Endodermal cell (in vitro differentiated cells): ENCODE measurements at places on chromosomes 5 and 9. TPM values are rescaled to one million over a fixed set of nuclear protein-coding genes. Genes with fewer than 3 reads are reported as not detected.

The PPP3R2 gene
- not detected in 2 replicates for total RNA-seq

The FCN2 gene
- total RNA-seq, result not detected in 2 replicates

The IPPK gene
- 6.0 to 9.3 TPM (median 8.4 TPM) in 3 replicates for total RNA-seq

The CDKN2B gene
- 4.5 and 7.0 TPM in 2 replicates for total RNA-seq

The SPATA31D1 gene
- total RNA-seq, result not detected in 3 replicates

The SEMA5A gene
- 69.4 to 93.3 TPM (median 77.8 TPM) in 3 replicates for total RNA-seq

The NMUR2 gene
- not detected in 3 replicates for total RNA-seq

The GPR150 gene
- total RNA-seq, result 0.13 TPM in 1 of 2 replicates, not detected in the other

The SLC2A8 gene
- total RNA-seq, result 38.2 and 40.3 TPM in 2 replicates

The OXCT1 gene
- total RNA-seq, result 18.6 to 27.0 TPM (median 25.1 TPM) in 3 replicates

The SLC25A2 gene
- 0.55 TPM in 1 of 3 replicates, not detected in the others for total RNA-seq

The ADAMTS6 gene
- total RNA-seq, result 2.8 and 3.4 TPM in 2 replicates

The NR2F1 gene
- total RNA-seq, result 0.23 TPM in 1 of 2 replicates, not detected in the other

The ACTBL2 gene
- not detected in 3 replicates for total RNA-seq

The CPLANE1 gene
- 17.9 and 22.8 TPM in 2 replicates for total RNA-seq

The RLN1 gene
- total RNA-seq, result 0.43 and 0.99 TPM in 2 replicates

The PCDHGA8 gene
- 0.88 to 1.1 TPM (median 1.1 TPM) in 3 replicates for total RNA-seq

The CTNND2 gene
- total RNA-seq, result 6.4 and 6.5 TPM in 2 replicates

The GFI1B gene
- 0.67 TPM in 1 of 3 replicates, not detected in the others for total RNA-seq

The MXD3 gene
- 18.0 to 23.5 TPM (median 20.4 TPM) in 3 replicates for total RNA-seq

The AFAP1L1 gene
- total RNA-seq, result 0.79 and 0.93 TPM in 2 replicates

The C9orf153 gene
- 0.51 to 0.99 TPM (median 0.53 TPM) in 3 replicates for total RNA-seq

The CERT1 gene
- total RNA-seq, result 51.0 to 71.5 TPM (median 55.3 TPM) in 3 replicates

The SDHA gene
- total RNA-seq, result 62.7 and 73.1 TPM in 2 replicates

The SLC6A3 gene
- 0.08 to 0.14 TPM in 2 of 3 replicates, not detected in the other for total RNA-seq

The OTULINL gene
- 3.2 to 8.9 TPM (median 5.3 TPM) in 3 replicates for total RNA-seq

The LECT2 gene
- not detected in 3 replicates for total RNA-seq

The BARHL1 gene
- total RNA-seq, result not detected in 3 replicates

The TRAF1 gene
- 6.5 to 8.9 TPM (median 8.2 TPM) in 3 replicates for total RNA-seq

The ELAVL2 gene
- total RNA-seq, result 4.7 and 5.5 TPM in 2 replicates

The CAVIN4 gene
- total RNA-seq, result 5.7 to 9.0 TPM (median 8.1 TPM) in 3 replicates

The SETD9 gene
- total RNA-seq, result 14.9 and 15.5 TPM in 2 replicates

The DOCK2 gene
- total RNA-seq, result 2.1 and 3.9 TPM in 2 replicates

The DIPK1B gene
- total RNA-seq, result 27.9 to 47.2 TPM (median 45.4 TPM) in 3 replicates

The TAF11L5 gene
- not detected in 3 replicates for total RNA-seq

The COL23A1 gene
- 50.2 to 61.6 TPM (median 52.1 TPM) in 3 replicates for total RNA-seq
